Hypothalamus (tissue), 51 donors: ENCODE measurements at places on chromosomes 13 and 19.

DNA sequence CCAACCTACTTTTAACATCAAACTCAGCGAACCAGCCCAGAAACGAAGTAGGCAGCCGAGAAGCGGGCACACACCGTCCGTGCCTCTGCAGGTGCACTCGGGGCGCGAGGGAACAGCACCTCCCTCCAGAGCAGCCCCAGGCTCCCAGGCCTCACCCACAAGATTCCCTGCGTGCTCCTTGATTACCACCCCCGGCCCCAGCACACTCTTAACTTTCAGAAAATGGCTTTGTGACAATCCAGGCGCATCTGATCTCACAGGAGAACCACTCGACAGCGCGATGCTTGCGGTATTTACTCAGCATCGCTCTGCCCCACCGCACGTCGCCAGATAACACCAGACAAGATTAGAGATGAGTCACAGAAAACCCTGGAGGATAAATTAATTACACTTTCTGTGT, 134.9 kb upstream of the SPACA7 start:
- DNase-seq, result no peak

- no peak for DNase-seq
Observed at GRCh38 chr13:49838989-49839388, 46.5 kb upstream of the KPNA3 start.

DNA sequence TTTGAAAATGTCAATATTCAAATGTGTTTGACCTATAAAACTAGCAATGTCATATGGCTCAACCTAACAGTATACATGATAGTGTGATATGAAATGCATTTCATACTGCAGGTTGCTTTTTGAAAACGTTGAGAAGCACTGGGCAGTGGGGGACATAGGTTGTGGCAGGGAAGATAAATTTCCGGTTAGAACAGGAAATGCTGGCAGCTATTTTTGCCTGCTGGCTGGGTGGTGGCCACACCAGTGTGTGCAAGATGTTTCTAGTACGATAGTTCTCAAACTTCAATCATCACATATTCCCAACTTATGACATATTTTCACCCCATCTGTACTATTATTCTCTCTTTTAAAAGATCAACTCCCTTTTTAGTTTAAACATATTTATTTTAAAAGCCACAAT, 17.2 kb downstream of the FXYD5 start:
- no peak for DNase-seq

DNA sequence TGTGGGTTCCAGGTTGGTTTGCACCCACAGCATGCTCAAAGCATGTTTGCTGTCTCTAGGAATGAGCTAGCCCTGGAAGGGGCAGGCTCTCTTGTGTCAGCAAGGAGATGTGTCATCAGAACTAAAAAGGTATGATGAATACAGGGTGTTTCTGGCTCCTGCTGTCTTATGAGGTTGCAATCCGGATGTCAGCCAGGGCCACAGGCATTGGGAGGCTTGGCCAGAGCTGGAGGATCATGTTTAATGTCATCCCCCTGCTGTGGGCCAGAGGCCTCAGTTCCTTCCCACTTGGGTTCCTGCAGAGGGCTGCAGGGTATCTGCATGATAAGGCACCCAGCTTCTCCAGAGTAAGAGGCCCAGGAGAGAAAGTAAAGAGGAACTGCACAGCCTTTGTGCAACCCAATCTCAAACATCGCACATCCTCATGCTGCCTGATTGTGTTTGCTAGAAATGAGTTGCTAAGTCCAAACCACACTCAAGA, 193.6 kb downstream of the COL4A1 start:
- no peak for DNase-seq

- DNase-seq, result no peak
Observed at GRCh38 chr13:67844574-67844973, 614.4 kb upstream of the PCDH9 start.

GRCh38 chr13:64099994-64100393, 2684.3 kb upstream of the PCDH20 start:
- DNase-seq, result no peak
